ENCODE measurements at places on chromosomes 11 and 22. TPM values are rescaled to one million over a fixed set of nuclear protein-coding genes. Genes with fewer than 3 reads are reported as not detected.

DNA sequence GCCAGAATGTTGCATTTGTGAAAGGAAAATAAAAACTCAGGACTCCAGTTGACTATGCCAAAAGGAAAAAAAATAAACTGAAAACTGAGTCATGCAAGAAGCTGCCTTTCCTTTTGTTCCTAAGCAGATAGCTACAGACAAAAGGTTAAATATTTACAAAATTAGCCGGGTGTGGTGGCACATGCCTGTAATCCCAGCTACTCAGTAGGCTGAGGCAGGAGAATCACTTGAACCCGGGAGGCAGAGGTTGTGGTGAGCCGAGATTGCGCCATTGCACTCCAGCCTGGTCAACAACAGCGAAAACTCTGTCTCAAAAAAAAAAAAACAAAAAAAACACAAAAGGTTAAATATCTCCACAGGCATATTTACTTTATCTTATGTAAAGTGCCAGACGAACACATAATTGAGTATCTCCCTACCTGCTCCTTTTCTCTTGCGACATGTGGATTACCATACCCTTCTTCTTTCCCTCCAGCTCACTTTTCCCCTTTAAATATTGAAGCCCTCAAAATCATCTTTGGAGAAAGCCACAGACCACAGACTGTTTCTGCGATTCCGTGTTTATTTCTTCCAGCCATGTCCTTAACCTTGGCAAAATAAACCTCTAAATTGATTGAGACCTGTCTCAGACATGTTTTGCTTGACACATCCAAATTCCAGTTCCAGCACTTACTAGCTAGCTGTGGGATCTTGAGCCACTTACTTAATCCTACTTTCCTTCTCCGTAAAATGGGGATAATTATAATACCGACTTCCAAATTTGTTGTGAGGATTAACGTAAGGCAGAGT is 2.3 kb upstream of the SMPD1 start:
- peaks cover 45% of the 10 kb centered on the region for H3K4me1 ChIP-seq
- H3K27me3 ChIP-seq, result peaks cover 6% of the 10 kb centered on the region
- no peak overlapping the region for H3K27ac ChIP-seq
- DNase-seq, result no peak

DNA sequence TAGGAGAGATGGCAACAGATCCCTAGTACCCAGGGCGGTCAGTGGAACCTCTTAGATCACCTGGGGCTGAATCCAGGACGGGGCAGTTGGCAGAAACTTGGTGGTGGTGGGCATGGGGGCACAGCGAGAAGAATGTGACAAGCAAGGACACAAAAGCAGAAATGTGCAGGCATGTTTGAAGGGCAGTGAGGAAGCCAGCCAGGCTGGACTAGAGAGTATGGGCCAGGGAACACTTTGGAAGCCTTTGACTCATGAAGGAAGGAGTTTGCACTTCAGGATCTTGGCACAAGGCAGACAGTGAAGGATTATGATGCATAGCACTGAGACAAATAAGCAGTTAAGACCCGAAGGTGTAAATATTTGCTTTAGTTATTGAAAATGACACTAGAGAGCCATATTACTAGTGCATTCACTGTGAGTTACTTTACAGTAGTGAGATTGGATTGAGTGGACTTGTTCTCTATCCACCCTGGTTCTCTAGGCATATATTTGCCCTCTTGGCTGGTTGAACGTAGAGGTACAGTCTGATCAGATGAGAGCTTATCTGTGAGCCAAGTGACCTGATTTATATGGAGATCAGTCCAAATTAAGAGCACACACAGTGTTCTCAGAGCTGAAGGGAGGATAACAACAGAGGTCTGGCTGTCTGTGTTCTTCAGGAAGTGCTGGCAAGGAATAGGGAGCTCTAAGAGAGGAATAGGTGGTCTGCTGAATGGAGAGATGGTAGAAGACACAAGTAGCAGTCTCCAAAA is 210.4 kb downstream of the SNX19 start:
- H3K4me3 ChIP-seq, result no peak overlapping the region
- no peaks in the 10 kb centered on the region for H3K4me1 ChIP-seq
- H3K27ac ChIP-seq, result no peak overlapping the region
- DNase-seq, result no peak
- H3K27me3 ChIP-seq, result no peaks in the 10 kb centered on the region

- H3K4me1 ChIP-seq, result no peaks in the 10 kb centered on the region
- H3K27ac ChIP-seq, result no peak overlapping the region
- H3K4me3 ChIP-seq, result no peak overlapping the region
- H3K36me3 ChIP-seq, result no peaks in the 10 kb centered on the region
- no peaks in the 10 kb centered on the region for H3K27me3 ChIP-seq
Measured at GRCh38 chr11:1890856-1891830, 552 bp downstream of the PRR33 start.

GRCh38 chr11:11567936-11568650 is 53.7 kb downstream of the GALNT18 start:
- no peak overlapping the region for H3K4me3 ChIP-seq
- H3K36me3 ChIP-seq, result no peaks in the 10 kb centered on the region
- no peak overlapping the region for H3K27ac ChIP-seq
- no peaks in the 10 kb centered on the region for H3K4me1 ChIP-seq
- no peaks in the 10 kb centered on the region for H3K27me3 ChIP-seq
- DNase-seq, result no peak

DNA sequence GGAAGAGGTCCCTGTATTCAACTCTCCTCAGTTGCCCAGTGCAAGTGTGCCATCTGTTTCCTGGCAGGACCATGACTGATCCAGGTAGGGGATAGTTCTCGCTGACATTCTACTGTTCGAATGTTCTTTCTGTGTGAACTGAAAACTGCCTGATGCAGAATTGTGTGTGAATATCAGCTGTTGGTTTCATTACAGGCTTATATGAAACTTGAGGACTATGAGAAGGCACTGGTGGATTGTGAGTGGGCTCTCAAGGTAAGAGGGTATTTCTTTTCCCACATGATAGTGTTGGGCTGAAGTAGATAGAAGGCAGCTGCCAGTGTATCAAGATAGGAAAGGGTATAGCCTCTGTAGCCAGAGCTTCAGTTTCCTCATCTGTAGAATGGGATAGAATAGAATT is 15.3 kb downstream of the TTC12 start:
- no peak for DNase-seq
- no peak overlapping the region for H3K27ac ChIP-seq
- no peaks in the 10 kb centered on the region for H3K27me3 ChIP-seq
- H3K4me1 ChIP-seq, result no peaks in the 10 kb centered on the region
- no peaks in the 10 kb centered on the region for H3K36me3 ChIP-seq

DNA sequence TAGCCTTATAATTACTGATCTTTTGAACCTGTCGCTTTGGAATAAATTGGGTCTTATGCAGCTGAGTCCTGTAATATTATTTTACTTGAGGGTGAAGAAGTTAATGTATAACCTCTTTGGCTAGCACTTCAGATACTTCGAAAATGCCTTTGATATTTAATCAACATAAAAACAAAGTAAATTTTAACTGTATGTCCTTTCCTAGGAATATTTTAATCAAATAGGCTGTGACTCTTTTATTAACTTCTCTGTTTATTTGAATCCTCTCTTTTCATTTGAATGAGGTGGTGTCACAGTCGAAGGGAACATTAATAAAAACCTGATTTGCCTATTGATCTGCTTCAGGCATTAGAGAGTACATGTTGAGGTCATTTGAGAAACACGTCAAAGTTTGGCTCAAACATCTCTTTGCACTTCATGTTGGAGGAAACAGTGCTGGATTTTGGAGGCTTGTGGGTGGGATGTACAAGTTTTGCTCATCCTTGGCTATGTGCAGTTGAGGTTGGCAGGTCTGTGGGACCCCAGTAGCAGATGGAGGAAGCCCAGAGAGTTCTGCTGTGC is 143.6 kb downstream of the NCAM1 start:
- no peaks in the 10 kb centered on the region for H3K36me3 ChIP-seq
- H3K27ac ChIP-seq, result no peak overlapping the region
- no peak overlapping the region for H3K4me3 ChIP-seq
- DNase-seq, result no peak
- no peaks in the 10 kb centered on the region for H3K4me1 ChIP-seq

- no peaks in the 10 kb centered on the region for H3K36me3 ChIP-seq
- DNase-seq, result no peak
- no peaks in the 10 kb centered on the region for H3K4me1 ChIP-seq
Measured at GRCh38 chr22:40429481-40429880, 59.1 kb downstream of the SGSM3 start.

DNA sequence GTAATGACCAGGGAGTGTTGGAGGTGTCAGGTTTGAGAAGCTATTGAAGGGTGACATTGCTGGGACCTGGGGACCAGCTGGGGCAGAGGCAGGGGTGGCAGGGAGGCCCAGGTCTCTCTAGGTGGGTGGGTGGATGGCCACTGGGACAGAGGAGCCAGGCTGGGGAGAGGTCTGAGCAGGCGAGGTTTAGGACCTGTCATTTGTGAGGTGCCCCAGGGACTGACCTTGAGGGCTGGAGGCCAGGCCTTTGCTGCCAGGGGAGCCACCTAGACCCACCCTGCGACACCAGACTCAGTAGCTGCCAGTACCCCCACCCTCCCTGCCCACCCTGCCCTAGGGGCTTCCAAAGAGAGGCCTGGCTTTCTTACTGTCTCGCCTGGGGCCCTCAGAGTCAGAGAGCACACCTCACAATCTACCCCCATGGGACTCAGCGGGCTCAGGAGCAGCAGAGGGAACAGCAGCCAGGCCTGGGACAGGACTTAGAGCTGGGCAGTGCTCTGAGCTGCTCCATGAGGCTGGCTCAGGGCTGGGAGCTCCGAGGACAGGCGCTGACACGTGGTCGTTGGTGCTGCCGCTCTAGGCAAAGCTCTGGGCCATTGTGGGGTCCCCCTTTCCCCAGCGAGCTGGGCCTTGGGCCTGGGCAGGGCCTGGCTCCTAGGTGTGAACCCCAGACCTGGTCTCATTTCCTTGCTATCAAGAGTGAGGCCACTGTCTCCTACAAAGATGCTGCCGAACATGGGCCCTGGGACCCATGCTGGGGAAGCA is 28.6 kb upstream of the PPARA start:
- no peaks in the 10 kb centered on the region for H3K36me3 ChIP-seq
- no peak overlapping the region for H3K27ac ChIP-seq
- no peak for DNase-seq
- H3K27me3 ChIP-seq, result no peaks in the 10 kb centered on the region

GRCh38 chr11:94858012-94858705 is 90.0 kb downstream of the AMOTL1 start:
- H3K27me3 ChIP-seq, result no peaks in the 10 kb centered on the region
- no peak for DNase-seq
- no peaks in the 10 kb centered on the region for H3K4me1 ChIP-seq
- no peak overlapping the region for H3K4me3 ChIP-seq
- H3K36me3 ChIP-seq, result peaks cover 4% of the 10 kb centered on the region
- H3K27ac ChIP-seq, result no peak overlapping the region

DNA sequence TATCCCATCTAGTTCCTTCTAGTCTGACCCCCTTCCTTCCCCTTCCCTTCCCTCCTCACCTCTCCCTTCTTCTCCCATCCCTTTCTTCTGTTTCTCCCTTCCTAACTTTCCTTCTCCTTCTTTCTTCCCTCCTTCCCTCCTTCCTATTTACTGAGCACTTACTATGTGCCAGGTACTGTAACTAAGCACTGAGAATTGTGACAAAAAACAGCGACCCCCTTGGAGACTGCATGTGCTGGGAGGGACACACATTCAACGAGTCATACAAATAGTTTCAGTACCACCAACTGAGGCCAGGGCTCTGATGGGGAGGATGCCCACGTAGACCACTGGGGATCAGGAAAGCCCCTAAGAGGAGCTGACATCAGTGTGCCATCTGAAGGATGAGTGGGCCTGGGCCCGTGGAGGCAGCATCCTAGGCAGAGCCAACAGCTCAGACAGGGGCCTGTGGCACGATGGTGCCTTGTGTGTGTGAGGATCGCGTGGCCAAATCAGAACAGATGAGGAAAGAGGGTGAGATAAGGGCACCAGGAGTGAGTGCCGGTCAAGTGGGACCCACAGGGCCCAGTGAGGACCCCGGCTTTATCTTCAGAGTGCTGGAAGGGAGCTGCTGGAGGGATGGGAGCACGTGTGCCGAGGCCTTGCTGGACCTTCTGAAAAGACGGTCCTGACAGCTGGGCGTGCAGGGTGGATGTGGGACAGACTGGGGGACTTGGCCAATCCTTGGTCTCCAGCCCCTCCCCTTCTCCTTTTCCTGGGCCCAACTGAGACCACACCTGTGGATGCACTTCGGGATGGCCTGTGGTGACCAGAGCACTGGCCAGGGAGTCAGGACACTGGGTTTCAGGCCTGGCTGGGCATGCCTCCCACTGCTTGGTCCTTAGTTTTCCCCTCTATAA is 38.4 kb upstream of the CRYBB3 start:
- H3K36me3 ChIP-seq, result no peaks in the 10 kb centered on the region
- H3K4me3 ChIP-seq, result no peak overlapping the region
- no peaks in the 10 kb centered on the region for H3K27me3 ChIP-seq
- no peaks in the 10 kb centered on the region for H3K4me1 ChIP-seq
- H3K27ac ChIP-seq, result no peak overlapping the region
- DNase-seq, result no peak

GRCh38 chr11:29458252-29458651 is 558.6 kb downstream of the KCNA4 start:
- DNase-seq, result no peak
- H3K27me3 ChIP-seq, result no peaks in the 10 kb centered on the region
- H3K4me1 ChIP-seq, result peaks cover 33% of the 10 kb centered on the region
- no peaks in the 10 kb centered on the region for H3K36me3 ChIP-seq

GRCh38 chr22:30273711-30274436 is 7.2 kb upstream of the OSM start:
- 0 out of 2 replicates have a peak, but pooled peaks cover 4% of the 10 kb centered on the region for H3K4me1 ChIP-seq
- H3K27ac ChIP-seq, result no peak overlapping the region
- H3K27me3 ChIP-seq, result no peaks in the 10 kb centered on the region
- H3K4me3 ChIP-seq, result no peak overlapping the region

- H3K27me3 ChIP-seq, result no peaks in the 10 kb centered on the region
- peaks cover 66% of the 10 kb centered on the region for H3K4me1 ChIP-seq
- no peak overlapping the region for H3K4me3 ChIP-seq
- H3K27ac ChIP-seq, result peak overlapping the region; percentile 81
- H3K36me3 ChIP-seq, result no peaks in the 10 kb centered on the region
- peak; percentile 67 for DNase-seq
Measured at GRCh38 chr11:12841946-12842630, 167.0 kb upstream of the RASSF10 start.

DNA sequence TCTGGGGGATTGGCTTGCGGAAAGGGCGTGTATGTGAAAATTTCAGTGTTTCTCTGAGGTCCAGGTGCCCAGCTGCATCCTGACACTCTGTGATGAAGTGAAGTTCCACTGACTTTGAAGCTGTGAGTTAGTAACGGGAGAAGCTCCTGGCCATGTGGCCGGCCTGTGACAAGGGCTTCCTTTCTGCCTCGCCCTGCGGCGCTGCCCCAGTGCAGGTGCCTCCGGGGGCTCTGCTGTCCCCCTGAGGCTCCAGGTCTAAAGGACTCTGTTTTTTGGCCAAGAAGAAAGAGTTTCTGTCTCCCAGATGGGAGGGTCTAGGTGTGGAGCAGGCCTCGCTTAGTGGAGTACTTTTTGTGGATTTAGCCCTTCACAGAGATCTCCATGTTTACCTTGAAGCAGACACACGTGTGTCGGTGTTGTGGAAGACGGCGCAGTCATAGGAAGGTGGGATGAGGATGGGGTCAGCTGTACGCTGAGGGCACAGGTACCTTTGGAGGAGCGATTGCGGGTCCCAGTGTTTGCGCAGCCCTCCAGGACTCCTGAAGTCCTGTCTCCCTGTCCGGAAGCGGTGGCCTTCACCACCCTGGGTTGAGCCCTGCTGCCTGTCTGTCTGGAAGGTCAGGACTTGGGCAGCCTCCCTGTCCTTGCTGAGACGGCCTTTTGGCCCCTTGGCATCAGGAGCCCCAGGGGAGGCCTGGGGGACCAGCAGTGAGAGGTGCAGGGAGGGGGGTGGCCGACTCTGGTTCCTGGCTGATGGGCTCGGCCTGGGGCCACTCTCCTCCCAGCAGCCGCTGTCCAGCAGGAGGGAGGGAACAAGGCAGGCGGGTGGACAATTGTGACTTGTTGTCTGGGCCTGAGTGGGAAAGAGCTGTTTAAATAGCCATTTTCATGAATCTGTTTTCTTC is 1249.3 kb downstream of the BRD1 start:
- H3K27ac ChIP-seq, result no peak overlapping the region
- no peak for DNase-seq
- no peaks in the 10 kb centered on the region for H3K36me3 ChIP-seq
- H3K4me1 ChIP-seq, result no peaks in the 10 kb centered on the region
- H3K27me3 ChIP-seq, result peaks cover 14% of the 10 kb centered on the region

Gene OR2AT4
- total RNA-seq, result not detected
